ENCODE measurements at places on chromosomes 11 and 22.

DNA sequence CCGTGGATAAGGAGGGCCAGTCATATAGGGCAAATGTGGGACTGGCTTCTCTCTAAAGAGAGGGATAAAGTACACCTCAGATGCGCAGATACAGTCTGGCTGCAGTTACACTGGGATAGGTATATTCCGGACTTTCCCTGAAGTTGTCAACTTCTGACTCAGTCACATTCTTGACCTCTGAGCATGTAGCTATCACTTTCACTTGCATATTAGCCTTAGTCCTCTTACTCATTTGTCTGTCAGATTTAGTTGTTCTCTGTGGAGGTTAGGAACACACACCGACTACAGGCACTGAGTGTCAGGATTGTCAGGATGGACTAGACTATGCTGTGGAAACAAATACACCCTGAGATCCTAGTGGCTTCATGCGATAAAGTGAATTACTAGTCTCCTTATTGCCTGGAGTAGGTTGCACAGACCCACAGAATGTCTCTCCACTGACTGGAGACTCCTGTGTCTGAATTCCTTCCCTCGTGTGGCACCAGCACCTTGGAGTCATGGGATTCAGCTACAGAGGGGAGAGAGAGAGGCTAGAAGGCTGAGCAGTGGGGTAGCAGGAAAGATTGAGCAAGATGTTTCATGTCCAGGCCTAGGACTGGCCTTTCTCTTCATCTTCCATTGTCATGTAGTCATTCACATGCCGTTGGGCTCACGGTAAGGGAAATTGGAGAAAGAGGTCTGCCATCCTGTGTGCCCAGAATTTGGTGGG, 654.3 kb downstream of the NTM start:
- DNase-seq = no peak

DNA sequence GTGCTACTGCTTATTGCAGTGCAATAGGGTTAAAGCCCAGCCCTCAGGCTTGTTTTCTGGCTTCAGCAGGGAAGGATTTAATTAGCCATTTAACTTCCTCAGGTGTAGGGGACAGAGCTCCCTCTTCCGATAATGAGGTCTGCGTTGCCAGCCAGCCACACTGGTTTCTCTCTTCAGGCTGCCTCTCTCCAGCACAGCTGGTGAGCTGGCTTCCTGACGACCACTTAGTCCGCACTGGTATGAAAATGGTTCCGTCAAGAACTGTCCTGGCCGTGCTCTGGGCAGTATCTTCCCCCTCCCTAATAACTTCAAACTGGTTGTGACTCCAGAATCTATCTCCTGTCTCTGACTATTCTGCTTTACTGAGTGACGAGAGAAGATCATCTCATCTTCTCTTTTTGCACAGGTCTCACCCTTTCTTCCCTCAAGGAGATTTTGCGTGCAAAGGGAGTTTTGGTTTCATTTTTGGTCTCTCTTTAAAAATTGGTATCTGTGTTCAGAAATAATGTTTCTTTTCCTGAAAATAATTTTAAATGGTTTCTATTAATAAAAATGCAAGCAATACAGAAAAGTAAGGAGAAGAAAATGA, 49.2 kb downstream of the CNTN5 start:
- peak; percentile 4 for DNase-seq

DNA sequence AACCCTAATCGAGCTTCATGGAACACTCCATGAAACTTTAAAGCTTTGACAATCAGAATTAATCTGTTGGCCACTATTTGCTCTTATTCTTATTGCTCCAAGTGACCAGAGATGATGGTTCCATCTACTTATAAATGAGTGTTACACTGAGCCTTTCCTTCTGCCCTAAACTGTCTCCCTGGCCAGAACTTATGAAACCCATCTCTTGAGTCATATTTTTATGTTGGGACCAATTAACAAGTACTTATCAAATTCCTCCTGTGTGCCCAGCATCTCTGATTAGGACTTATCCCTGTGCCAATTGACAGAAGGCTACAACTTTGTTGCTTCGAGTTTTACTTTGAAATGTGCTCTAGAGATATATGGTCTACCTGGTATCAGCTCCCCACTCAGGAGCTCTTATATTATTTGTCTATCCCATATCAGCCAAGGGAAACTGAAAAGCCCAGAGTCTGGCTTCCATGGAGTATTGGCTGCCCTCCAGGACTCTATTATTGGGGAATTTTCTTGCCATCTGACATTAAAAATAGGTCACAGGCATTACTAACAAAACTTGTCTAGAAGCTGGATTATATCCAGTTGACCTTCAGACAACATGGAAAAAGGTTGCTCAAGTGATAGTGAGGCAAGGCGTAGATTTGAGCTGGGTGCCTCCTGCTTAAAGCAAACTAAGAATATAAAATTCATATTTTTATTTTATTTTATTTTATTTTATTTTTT, 8.8 kb downstream of the KREMEN1 start:
- DNase-seq = no peak

DNA sequence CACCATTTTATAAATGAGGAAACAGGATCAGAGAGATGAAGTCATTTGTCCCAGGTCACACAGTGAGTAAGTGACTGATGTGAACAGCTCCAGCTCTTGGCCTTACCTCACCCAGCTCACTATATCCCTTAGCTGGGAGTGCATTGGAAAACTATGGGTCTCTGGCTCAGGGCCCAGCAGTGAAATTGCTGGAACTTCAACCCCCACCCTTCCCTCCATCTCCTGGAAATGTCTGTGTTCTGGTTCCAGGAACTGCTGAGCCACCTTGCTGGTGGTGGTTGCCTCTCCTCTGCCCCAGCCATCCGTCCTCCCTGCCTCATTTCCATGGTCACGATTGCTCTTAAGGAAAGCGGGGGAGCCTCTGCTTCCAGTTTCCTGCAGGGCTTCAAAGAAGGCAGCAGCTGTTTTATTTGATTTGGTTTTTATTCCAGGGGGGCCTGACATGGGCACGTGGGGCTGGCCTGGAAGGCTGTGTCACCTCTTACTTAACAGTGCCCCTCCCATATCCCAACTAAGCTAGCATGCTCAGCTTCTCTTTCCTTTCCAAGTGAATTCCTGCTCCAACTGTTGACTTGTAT, 46.2 kb upstream of the CSTF3 start:
- DNase-seq = no peak

DNA sequence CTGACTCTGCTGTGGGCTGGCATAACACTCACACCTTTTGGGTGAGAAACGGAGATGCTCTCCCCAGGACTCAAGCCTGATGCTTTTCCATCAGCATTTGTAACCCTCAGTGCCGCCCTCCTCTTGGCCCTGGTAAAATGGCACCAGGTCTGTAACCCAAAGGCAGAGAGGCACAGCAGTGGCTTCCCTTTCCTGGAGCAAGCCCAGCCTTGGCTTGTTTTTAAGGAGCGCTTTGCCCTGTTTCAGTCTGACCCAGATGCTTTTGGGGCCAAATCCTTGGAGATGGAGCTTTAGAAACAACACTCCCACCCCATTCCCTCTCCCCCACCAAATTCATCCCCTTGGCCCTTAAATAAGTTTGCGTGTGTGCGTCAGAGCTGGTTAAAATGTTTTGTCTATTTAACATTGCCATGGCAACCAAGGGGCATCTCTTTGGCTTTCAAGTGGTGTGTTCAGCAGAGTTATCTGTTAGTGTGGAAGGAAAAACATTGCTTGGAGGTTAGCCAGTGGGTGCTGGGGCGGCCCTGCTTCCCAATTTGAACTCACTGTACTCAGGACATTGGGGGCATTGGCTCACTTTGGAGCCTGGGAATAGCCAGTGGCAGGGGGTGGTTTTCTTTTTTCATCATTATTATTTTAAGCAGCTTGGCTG, 134.1 kb downstream of the NAV2 start:
- DNase-seq = no peak

DNA sequence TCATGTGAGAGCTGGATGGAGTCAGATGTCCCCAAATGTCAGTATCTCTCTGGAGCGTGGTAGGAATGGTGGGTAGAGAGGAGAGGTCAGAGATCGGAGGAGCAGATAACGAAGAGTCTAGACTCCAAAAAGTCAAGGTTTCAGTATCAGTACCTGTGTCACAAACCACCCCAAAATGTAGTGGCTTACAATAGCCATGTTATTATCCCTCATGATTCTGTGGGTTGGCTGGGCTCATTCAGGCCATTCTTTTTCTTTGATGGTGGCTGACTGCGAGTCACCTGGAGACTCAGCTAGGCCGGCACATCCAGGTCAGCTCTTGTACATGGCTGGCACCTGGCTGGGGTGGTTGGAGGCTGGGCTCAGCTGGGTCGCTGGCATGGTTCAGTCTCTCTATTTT, 7.3 kb upstream of the SSTR3 start:
- no peak for DNase-seq

DNA sequence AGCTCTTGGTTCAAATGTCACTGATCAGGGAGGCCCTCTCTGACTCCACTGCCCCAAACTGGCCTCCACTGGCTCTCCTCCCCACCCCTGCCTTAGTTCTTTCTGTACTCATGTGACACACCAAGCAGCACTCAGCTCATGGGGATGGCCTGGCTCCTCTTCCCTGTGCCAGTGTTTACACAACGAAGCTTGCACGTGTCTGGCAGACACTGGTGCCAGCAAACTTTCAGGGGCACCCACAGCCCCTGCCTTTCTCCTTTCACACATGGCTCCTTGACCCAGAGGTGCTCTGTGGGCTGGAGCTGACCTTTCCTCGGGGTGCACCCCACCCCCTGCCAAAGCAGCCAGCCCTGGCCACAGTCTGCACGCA, 37.6 kb upstream of the PARVG start:
- no peak for DNase-seq

GRCh38 chr11:106389101-106389500, 311.6 kb downstream of the AASDHPPT start:
- DNase-seq = no peak

- peak; percentile 2 for DNase-seq
Measured at GRCh38 chr11:95443386-95443785, 212.4 kb upstream of the SESN3 start.

DNA sequence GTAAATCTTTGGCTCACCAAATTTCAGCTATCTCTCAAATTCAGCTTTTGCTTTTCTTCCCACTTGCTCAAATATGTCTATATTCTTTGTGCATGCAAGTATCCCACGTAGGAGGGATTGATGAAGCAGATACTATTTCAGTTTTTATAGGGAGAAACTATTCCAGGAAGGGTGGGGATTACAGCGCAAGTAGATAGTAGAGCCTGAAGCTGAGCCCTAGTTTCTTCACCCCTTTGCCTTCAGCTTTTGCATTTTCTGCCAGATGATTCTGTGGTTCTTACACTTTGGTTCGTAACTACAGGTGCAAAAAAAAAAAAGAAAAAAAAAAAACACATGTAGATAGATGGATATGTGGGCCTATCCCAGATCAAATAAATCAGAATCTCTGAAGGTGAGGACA, 3.1 kb upstream of the ACP2 start:
- DNase-seq = no peak

DNA sequence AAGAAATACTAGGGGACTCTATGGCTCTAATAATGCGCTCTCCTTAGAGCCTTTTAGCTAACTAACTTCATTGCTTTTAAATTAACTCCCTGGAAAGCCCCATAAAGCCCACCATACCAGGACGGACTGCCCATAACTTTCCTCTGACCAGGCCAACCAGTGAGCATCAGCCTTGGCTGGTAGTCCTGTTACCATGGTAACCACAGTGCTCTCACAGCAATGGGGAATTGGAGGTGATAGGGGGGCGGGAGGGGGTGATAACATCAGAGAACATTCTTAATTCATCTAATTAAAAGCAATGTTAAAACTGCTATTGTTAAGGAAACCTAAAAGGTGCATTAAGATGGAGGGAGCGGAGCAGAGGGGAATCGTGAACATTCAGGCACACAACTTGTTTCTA, 27.2 kb upstream of the CHRM4 start:
- no peak for DNase-seq

DNA sequence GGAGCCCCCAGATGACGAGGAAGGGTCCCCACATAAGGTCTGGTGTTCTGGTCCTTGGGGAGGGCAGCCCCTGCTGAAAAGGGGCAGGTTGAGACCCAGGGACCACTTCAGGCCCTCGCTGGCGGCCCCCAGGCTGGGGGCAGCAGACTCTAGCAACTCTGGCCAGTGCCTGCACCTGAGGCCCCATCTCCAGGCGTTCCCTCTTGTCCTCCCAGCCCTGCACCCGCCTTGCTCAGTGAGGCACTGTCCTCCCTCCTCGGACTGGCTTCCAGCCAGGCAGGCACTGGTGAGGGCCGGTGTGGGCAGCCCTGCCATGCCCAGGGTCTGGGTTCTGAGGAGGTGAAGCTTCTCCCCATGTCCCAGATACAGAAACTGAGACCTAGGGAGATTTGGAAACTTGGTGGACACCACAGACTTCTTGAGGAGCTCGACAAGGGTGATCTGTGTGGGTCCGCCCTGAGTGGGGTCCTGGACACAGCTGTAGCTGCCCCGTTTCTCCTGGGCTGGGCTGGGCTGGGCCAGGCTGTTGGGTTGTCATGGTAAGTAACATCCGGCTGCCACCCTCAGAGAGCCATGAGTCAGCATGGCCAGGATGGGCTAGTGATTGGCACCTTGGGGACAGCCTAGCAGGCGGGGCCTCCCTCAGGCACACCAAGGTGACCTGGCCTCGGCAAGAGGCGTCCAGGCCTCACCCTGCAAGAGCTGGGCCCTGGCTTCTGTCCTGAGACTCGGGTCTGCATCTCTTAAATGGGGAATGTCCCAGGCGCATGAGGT, 11.1 kb upstream of the PHLDA2 start:
- no peak for DNase-seq

GRCh38 chr11:64037027-64037634, 1.4 kb downstream of the FLRT1 start:
- DNase-seq = no peak

- no peak for DNase-seq
Measured at GRCh38 chr11:16841984-16842383, 103.5 kb downstream of the C11orf58 start.

DNA sequence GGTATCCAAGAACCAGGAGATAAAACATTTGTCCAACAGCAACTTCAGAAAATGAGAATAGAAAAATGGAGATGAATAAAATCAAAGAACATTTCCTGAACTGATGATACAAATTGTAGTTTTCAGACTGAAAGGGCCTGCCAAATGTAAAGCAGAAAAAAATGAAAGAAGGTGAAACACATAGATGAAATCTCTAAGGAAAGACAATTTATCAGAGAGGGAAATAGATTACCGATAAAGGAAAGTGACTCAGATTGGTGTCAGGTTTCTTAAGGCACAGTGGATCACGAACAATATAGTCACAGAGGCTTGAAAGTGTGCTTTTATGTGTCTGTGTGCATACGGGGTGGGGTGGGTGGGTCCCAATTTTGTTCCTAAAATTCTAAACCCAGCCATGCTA, 4.1 kb upstream of the STT3A start:
- no peak for DNase-seq

GRCh38 chr11:77530879-77531278, 57.0 kb upstream of the PAK1 start:
- DNase-seq = no peak

- no peak for DNase-seq
Measured at GRCh38 chr11:17421781-17422180, 33.3 kb upstream of the KCNJ11 start.

GRCh38 chr22:32127904-32128303, 31.2 kb downstream of the C22orf42 start:
- no peak for DNase-seq

DNA sequence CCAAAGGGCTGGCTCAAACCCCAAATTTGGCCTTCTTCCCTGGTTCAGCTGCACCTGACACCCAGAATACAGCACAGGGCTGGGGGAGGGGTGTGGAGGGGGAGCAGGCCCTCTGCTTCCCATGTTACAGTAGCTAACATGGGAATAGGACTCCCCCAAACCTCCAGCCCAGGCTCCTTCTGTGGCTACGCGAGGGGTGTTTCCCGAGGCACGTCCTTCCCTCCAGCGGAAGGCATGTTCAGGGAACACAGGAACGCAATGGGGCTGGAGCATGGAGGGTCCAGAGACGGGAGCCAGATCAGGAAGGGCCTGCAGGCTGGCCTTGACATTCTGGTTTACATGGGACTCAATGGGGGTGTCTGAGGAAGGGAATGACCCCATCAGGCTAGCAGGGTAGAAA, 11.8 kb upstream of the IGLL1 start:
- DNase-seq = no peak

GRCh38 chr11:10540546-10540914, 457 bp downstream of the RNF141 start:
- no peak for DNase-seq
